Hematopoietic multipotent progenitor cell treated with erythropoietin and hydrocortisone succinate and interleukin-3 and kit ligand, for 6 days (in vitro differentiated cells): ENCODE measurements at places on chromosomes 13 and 19.

DNA sequence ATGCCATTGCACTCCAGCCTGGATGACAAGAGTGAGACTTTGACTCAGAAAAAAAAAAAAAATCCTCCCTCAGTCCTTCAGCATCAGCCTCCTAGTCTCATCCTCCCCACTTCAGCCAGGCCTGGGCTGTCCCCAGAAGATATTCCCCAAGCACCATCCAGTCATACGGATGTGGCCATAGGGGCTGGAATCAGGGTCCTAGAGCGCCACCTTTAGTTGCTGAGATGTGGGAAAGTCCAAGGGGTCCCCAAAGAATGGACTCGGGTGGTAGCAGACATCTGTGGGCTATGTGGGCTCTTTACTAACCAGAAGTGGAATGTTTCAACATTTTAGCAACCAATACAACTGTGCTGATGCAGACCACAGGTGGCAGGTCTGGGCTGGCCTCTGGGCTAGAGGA lies 3.1 kb upstream of the TYROBP start:
- no peak for DNase-seq

DNA sequence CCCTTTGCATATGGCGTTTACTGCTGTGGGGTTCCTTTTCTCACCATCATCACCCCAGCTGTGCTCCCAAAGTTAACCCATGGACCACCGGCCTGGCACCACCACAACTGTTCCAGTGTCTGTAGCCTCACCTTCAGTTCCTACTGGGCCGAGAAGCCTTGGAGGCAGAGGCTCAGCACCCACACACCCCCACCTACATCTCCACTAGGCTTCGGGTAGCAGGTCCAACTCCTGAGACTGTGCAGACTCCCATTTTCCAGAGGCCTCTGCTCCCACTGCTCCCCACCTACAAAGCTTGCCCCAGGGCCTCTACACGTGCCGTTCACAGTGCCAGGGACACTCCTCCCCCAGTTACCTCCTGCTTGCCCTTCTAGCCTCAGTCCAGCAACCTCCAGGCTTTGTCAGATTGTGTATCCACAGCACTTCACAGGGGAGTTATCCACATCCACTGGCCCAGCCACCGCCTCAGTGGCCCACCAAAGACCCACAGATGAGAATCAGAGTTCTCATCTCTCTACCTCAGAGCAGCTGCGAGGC lies 14.1 kb downstream of the SLC27A5 start:
- no peak for DNase-seq

- no peak for DNase-seq
Measured at GRCh38 chr13:30808600-30808999, 73.3 kb downstream of the ALOX5AP start.

- DNase-seq, result no peak
Measured at GRCh38 chr13:28618230-28618994, 40.5 kb upstream of the POMP start.

DNA sequence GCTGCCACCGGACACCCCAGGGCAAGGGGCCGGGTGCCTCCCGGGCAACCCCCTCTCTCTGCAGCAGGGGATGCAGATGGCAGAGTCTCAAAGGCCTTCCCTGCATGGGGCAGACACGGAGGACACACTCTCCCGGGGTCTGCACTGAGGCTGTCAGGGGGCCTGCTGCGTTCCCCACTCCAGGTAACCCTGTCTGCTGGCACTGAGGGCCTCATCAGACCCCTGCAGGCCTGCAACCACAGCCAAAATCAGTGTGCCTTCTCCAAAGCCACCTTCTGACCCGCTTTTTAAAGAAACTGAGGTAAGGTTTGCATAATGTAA lies 93.9 kb downstream of the GNG7 start:
- DNase-seq, result no peak

DNA sequence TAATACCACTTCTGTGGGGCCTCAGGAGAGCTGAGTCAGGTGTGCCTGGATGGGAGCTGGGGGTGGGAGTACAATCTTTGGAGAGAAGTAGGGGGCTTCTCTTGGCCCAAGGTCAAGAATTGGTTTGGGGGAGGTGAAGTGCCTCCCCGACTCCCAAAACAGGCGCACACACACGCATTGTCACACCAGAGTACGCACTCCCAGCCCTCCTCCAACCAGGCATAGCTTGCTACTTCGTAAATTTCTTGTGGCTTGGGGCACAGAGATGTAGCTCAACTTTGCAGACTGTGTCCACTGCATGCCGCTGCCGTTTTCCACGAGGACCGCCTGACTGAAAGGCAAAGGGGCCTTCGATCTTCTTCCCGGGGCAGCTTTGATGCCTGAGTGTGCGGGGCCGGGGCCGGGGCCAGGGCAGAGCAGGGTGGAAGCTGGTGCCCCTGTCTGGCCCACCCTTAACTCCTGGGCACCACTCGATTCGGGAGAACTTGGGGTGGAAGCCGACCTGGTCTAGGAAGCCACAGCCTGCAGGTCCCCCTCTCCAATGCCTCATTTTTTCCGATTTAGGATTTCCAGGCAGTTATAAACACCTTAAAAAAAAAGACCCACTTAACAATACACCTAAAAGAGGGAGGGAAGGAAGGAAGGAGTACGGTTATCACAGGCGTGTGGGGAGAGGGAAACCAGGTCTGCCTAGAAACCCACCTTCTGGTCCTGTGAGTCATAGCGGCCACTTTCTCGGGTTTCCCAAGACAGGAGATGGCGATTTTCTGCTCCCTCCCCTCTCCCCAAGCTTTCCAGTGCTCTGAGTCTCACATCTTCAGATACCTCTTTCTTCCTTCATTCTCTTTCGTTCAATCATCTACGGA lies 5.8 kb upstream of the TSHZ3 start:
- no peak for DNase-seq

DNA sequence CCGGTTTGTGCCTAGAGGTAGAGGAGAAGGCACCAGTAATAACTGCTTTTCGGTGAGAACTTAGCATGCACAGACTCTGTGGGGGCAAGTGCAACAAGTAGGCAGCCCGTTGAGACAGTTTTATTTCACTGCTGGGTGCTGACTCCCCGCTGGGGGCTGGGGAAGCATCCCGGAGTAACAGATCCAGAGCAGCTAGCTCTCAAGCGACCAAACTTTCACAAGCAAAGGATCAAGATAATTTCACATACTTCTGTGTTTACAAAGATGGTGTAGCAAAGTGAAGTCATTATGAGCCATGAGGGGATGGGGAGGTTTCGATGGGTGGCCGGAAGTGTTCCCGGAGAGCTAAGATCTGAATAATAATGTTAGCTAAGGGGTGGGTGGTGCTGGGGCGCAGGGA lies 2.8 kb downstream of the NACC1 start:
- no peak for DNase-seq

GRCh38 chr19:21440321-21440720 lies 43.4 kb downstream of the ZNF493 start:
- no peak for DNase-seq

DNA sequence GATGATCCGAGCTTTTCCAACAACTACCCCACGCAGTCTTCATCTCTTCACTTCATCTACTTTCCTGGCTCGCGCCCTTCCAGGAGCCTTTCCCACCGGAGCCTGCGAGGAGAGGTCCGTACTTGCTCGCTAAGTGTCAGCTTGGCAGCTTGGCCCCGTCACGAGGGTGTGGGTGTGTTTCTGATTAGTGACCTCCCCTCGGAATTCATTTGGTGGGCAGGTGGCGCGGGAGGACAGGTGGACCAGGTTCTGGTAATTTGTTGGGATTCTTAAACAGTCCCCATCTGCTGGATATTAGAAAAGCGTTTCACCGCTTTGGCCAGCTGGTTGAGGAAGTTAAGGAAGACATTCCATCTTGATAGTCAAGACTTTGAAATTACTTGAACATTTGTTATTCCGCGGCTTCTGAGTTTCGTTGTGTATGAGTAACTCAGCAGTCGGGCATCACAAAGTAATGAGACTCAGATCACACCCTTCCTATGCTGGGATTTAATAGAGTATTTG lies 515 bp downstream of the UFM1 start:
- peak; percentile 70 for DNase-seq

- DNase-seq, result no peak
Measured at GRCh38 chr19:58305932-58306323, 751 bp downstream of the ERVK3-1 start.

DNA sequence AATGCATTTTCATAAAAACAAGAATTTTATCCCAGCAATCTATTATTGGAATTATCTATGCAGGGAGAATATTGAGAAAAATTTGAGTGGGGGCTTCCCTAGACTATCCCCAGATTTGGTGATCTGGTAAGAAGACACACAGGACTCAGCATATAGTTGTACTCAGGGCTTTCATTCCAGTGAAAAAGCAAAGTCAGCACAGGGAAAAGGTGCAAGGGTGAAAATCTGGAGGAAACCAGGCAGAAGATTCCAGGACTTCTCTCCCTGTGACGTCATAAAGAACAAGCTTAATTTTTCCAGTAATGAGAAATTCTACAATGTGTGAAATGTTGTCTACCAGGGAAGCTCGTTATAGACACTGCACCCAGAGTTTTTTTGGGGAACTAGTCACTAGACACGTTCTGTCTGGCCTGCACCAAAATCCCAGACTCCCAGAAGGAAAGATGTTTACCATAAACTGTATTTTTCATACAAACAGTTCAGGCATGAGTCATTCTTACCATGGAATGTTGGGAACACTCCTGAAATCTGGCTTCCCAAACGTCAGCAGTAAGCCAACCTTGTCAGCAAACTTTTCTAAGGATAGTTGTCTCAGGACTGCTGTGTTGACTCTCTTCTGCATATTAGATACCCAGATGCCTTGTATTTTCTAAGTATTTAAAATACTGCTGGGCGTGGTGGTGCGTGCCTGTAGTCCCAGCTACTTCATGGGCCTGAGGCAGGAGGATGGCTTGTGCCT lies 107.4 kb downstream of the DNAJC3 start:
- DNase-seq, result no peak

GRCh38 chr13:109673477-109673876 lies 112.9 kb downstream of the IRS2 start:
- DNase-seq, result no peak

- no peak for DNase-seq
Measured at GRCh38 chr19:512547-513365, 5.5 kb downstream of the TPGS1 start.

DNA sequence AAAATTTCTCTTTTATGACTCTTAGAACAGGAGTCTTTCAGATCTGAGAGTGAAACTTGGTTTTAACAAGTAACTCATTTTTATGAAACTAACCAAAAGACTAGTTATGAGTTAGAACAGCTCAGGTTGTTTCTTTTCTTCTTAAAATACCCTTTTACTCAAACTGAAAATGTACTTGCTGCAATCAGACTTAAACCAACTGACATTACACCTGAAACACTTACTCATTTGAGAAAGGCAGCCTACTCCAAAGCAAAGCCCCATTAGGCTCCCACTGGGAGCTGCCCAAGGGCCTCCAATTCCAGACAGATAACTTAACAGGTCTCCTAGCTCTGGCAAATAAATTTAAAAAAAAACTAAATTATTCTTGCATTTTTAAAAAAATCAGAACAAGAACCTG lies 3.6 kb downstream of the FOXO1 start:
- no peak for DNase-seq

GRCh38 chr19:39987596-39987995 lies 9.3 kb upstream of the ZNF546 start:
- no peak for DNase-seq

GRCh38 chr13:36945078-36945477 lies 25.0 kb upstream of the SMAD9 start:
- no peak for DNase-seq

- DNase-seq, result no peak
Measured at GRCh38 chr13:31895691-31896090, 135.9 kb upstream of the FRY start.

- peak; percentile 56 for DNase-seq
Measured at GRCh38 chr13:23087880-23088279, 92.9 kb upstream of the SGCG start.

GRCh38 chr13:66224663-66225062 lies 1005.5 kb downstream of the PCDH9 start:
- DNase-seq, result no peak

DNA sequence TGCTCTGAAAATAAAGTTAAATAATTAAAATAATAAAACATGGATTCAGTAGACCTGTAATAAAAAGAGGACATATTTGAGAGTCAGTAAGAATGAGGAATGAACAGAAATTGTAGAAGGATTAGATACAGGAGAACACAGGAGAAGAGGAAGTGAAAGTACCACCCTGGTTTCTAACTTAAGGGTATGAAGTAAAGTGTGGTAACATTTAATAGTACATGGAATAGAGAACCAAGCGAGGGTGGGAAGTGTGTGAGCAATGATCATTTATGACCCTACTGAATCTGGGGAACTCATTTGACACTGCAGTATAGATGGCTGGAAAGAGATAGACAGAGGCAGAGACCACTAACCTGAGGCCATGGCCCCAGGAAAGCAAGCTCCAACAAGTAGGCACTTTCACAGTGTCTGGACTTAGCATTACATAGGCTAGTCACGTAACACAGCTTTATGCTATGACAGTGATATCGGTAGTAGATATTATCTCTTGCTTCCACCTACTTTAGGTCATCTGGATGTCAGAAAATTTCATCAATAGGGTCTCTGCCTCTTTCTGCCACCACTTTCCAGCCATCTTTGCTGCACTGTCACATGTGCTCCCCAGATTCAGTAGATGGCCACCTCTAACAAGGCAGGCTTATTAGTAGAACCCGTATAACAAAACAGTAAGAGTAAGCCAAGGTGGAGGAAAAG lies 633.9 kb upstream of the MIR17HG start:
- no peak for DNase-seq

- DNase-seq, result peak; percentile 58
Measured at GRCh38 chr13:40350283-40350992, 316.0 kb downstream of the FOXO1 start.

GRCh38 chr19:7550987-7551761 lies 15.7 kb downstream of the PNPLA6 start:
- DNase-seq, result peak; percentile 74

DNA sequence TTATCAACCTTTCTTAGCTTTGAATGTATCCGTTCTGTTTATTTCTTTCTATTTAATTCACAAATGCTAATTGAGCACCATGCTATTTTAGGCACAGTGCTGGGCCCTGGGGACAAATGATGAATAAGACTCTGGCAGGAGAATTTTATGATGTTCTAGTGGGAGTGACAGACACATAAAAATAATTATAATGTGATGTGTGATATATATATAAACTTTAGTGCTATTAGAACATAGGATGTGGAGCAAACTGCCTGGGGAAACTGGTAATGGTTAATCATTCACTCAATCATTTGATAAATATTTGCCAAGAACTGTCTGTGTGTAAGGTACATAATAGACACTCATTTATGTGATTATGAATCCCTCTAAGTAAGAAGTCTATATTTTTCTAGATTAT lies 50.7 kb upstream of the FRY start:
- DNase-seq, result no peak

- DNase-seq, result no peak
Measured at GRCh38 chr13:112911285-112911701, 57.7 kb upstream of the MCF2L start.

- DNase-seq, result no peak
Measured at GRCh38 chr19:4329858-4330257, 8.8 kb downstream of the STAP2 start.

- peak; percentile 80 for DNase-seq
Measured at GRCh38 chr19:12786141-12786870, 5.0 kb upstream of the JUNB start.

- DNase-seq, result peak; percentile 45
Measured at GRCh38 chr13:52599037-52599847, 43.0 kb upstream of the HNRNPA1L2 start.
